Activated naive CD8-positive, alpha-beta T cell treated with anti-CD3 and anti-CD28 coated beads, Interleukin-2, amount 10 ng/mL, durations not matched to agents 7 days and 5 days (primary cell): ENCODE measurements at places on chromosomes 2 and 18. TPM values are rescaled to one million over a fixed set of nuclear protein-coding genes. Genes with fewer than 3 reads are reported as not detected.

The AQP12A gene
- total RNA-seq, result not detected

The PFN4 gene
- not detected for total RNA-seq

DNA sequence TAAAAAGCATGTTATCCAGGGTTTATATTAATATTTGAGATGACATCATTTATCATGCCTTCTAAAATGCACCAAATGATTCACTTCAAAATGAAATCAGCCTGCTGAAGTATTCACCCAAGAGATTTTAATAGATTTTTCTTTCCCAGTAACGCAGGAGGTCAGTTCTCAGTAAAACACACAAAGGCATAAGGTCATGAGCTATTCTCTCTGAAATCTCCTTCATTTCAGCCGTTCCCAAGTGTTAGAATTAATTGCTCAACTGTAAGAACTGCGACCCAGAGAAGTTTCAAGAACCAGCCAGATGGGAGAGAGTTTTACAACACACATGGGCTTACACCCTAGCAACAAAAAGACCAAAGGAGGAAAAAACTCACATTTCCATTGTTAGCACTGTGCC lies 84.2 kb upstream of the PHLPP1 start:
- H3K27me3 ChIP-seq, result peaks cover 16% of the 10 kb centered on the region
- no peak overlapping the region for H3K4me3 ChIP-seq
- H3K27ac ChIP-seq, result no peak overlapping the region
- H3K36me3 ChIP-seq, result no peaks in the 10 kb centered on the region
- no peaks in the 10 kb centered on the region for H3K4me1 ChIP-seq

DNA sequence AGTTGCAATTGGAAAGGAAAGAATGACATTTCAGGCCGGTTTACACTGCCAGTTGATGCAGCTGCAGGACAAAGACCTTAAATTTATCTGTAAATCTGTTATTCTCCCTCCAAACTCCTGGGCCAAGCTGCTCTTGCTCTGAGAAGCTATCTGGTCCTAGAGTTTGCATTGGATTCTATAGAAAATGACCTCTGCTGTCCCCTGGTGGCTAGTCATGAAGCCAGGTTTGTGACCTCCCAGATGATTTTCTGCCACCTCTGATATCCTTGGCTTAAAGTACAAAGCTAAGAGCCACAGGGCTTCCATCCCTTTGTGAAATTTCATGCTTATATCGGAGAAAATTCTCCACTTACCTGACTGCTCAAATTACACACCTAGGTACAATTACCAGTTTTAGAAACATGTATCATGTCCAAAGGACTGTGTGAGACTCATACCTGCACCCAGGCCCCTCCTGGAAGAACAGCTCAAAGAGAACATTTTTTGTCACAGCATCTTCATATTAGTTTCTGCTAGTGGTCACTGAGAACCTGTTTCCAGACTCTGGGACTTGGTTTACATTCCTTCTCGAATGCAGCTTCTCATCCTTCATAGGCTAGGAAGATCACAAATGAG lies 28.9 kb upstream of the IER3IP1 start:
- no peak overlapping the region for H3K27ac ChIP-seq
- no peaks in the 10 kb centered on the region for H3K4me1 ChIP-seq
- H3K36me3 ChIP-seq, result no peaks in the 10 kb centered on the region
- H3K4me3 ChIP-seq, result no peak overlapping the region

- no peaks in the 10 kb centered on the region for H3K4me1 ChIP-seq
- no peak overlapping the region for H3K27ac ChIP-seq
- H3K27me3 ChIP-seq, result peaks cover 3% of the 10 kb centered on the region
- DNase-seq, result no peak
- H3K36me3 ChIP-seq, result no peaks in the 10 kb centered on the region
Measured at GRCh38 chr2:118549503-118549902, 297.9 kb downstream of the EN1 start.
